ENCODE measurements at places on chromosomes 4 and X. TPM values are rescaled to one million over a fixed set of nuclear protein-coding genes. Genes with fewer than 3 reads are reported as not detected.

DNA sequence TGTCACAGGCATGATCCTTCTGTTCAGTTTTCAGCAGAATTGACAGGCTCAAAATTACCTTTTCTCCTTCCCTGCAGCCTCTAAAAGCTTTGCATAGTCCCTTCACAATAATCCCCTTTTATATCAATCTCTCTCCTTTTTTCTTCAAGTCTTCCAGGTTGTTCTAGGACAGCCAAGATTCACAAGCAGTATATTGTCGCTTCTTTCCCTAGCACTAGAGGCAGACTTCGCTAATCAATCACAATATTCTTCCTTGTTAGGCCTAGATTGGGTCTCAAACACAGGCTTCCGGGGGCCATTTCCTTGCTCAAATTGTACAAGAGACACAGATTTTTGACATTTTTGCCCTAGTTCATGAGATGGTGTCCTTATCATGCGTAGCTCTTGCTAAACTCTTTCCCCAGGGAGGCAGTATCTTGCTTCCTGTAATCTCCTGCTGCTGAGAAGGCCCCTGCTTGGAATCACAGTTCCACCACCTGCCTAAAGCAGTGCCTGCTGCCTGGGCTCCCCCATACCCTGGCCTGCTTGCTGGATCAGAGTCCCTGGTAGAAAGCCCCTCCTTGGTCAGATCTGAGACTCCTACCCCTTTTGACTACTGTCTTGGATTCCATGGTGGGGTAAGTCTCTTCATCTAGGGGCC is 57.3 kb downstream of the DMP1 start:
- no peaks in the 10 kb centered on the region for H3K4me1 ChIP-seq
- DNase-seq = no peak
- H3K36me3 ChIP-seq = no peaks in the 10 kb centered on the region
- no peak overlapping the region for H3K27ac ChIP-seq
- H3K27me3 ChIP-seq = no peaks in the 10 kb centered on the region
- no peak overlapping the region for H3K4me3 ChIP-seq

The CT47B1 gene
- not detected for total RNA-seq

GRCh38 chrX:74171465-74171864 is 132.5 kb upstream of the ZCCHC13 start:
- H3K36me3 ChIP-seq = no peaks in the 10 kb centered on the region
- H3K27ac ChIP-seq = no peak overlapping the region
- H3K4me1 ChIP-seq = no peaks in the 10 kb centered on the region
- H3K27me3 ChIP-seq = no peaks in the 10 kb centered on the region

- DNase-seq = no peak
- H3K27me3 ChIP-seq = no peaks in the 10 kb centered on the region
- no peak overlapping the region for H3K27ac ChIP-seq
- H3K4me1 ChIP-seq = peaks cover 3% of the 10 kb centered on the region
These were observed 35.3 kb downstream of the HCCS start for GRCh38 chrX:11146411-11146810.

The SPACA5 gene
- not detected for total RNA-seq

DNA sequence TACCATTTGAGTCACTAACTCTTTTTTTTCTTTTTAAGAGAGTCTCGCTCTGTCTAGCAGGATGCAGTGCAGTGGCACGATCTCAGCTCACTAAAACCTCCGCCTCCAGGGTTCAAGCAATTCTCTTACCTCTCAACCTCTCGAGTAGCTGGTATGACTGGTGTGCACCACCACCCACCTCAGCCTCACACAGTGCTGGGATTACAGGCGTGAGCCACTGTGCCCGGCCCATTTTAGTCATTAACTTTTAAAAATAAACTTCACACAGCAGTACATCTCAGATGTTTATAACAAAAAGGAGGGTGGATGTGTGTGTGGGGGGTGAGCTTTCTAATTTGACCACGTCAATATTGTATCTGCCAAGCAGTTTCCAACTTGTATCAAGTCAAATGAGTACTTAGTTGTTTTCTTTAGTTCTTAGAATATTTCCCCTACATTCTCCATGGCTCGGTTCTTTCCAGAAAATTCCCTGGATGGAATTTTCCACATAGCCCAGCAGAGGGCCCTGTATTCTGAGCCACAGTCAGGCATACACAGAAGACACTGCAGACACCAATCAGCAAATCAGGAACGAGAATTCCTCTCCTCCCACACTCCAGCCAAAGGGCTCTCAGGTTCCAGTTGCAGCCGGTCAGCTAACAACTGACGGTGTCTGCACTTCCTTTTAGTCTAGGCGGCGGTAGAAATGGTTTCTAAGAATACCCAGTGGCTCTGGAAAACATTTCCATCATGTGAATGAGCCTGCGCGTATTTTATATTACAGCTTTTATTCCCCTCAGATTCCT is 20.1 kb upstream of the ARAF start:
- H3K4me1 ChIP-seq = no peaks in the 10 kb centered on the region
- no peaks in the 10 kb centered on the region for H3K27me3 ChIP-seq
- no peak overlapping the region for H3K4me3 ChIP-seq

GRCh38 chrX:97374266-97374665 is 490.6 kb downstream of the RPA4 start:
- no peaks in the 10 kb centered on the region for H3K4me1 ChIP-seq

The SSX4B gene
- total RNA-seq = not detected

DNA sequence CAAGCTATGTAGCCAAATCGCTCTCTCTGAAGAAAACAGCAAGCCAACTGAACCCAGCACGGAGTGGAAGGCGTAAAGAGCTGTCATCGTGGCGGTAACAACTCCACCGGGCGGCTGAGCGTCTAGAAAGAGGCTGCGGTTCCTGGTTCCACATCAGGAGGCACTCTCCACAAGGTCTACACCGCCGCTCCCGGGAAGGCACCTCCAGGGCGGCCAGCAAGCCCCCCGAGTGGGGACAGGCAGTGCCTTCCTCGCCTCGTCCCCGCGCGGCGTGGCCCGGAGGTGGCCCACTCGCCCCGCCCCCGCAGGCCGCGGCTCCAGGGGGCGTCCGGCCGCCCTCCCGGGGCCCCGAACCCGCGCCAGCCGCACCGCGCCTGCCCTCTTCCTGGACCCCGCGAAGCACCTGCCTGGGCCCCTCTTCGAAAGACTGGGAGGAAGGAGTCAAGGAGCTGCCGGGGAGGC is 755 bp downstream of the KLHL8 start:
- no peaks in the 10 kb centered on the region for H3K27me3 ChIP-seq
- H3K27ac ChIP-seq = peak overlapping the region; percentile 75
- H3K4me1 ChIP-seq = peaks cover 8% of the 10 kb centered on the region
- DNase-seq = peak; percentile 42
- H3K36me3 ChIP-seq = no peaks in the 10 kb centered on the region

The HADH gene
- total RNA-seq = 32.7 TPM

The RPS6KA6 gene
- 23.2 TPM for total RNA-seq

DNA sequence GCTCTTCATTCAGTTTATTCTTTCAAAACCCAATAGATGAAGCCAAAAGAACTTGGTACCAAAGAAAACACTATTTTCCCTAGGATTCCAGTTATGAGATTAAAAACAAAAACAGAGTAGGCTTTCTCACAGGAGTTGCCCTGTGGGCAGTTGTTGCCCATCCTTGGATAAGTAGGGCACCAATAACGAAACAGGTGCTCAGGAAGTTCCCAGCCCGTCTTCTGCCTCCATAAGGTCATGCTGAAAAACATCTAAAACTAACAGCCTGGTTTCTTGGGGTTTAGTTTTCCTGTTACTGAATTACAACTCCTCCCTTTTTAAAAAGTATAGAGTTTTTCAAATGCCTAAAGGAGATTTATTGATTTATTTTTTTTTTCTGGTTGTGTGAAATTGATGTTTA is 14.7 kb downstream of the TSPAN5 start:
- no peaks in the 10 kb centered on the region for H3K27me3 ChIP-seq
- H3K4me1 ChIP-seq = peaks cover 9% of the 10 kb centered on the region
- H3K27ac ChIP-seq = no peak overlapping the region
- no peaks in the 10 kb centered on the region for H3K36me3 ChIP-seq
- H3K4me3 ChIP-seq = no peak overlapping the region

GRCh38 chr4:35700663-35701062 is 543.7 kb downstream of the ARAP2 start:
- no peak overlapping the region for H3K4me3 ChIP-seq
- H3K36me3 ChIP-seq = no peaks in the 10 kb centered on the region
- no peaks in the 10 kb centered on the region for H3K4me1 ChIP-seq
- no peaks in the 10 kb centered on the region for H3K27me3 ChIP-seq
- H3K27ac ChIP-seq = no peak overlapping the region

GRCh38 chr4:83679692-83680091 is 143.8 kb downstream of the GPAT3 start:
- no peaks in the 10 kb centered on the region for H3K36me3 ChIP-seq
- no peak overlapping the region for H3K4me3 ChIP-seq
- H3K27me3 ChIP-seq = no peaks in the 10 kb centered on the region
- no peak overlapping the region for H3K27ac ChIP-seq
- no peak for DNase-seq

DNA sequence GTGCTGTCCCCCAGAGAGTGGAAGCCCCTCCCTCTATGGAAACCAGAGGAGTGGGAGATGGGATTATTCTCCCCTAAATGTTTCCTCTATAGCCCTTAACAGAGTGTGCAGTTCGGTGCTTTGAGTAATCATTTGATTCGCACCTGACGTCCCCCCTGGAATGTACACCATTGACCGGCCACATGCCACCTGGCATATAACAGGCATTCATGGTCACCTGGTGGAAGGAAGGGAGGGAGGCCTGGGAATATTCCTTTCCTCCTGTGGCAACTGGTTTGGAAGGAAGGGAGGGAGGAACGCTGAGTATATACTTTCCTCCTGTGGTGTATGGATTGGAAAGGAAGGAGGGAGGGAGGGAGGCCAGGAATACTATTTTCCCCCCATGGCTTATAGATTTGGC is 77.2 kb downstream of the CRMP1 start:
- H3K27me3 ChIP-seq = no peaks in the 10 kb centered on the region
- no peak overlapping the region for H3K4me3 ChIP-seq
- H3K36me3 ChIP-seq = peaks cover 15% of the 10 kb centered on the region
- no peak overlapping the region for H3K27ac ChIP-seq
- DNase-seq = no peak
- H3K4me1 ChIP-seq = no peaks in the 10 kb centered on the region

GRCh38 chr4:72714482-72715279 is 145.7 kb upstream of the ADAMTS3 start:
- no peak overlapping the region for H3K4me3 ChIP-seq
- DNase-seq = no peak

The SSX3 gene
- total RNA-seq = not detected

The SPANXA1 gene
- total RNA-seq = not detected

DNA sequence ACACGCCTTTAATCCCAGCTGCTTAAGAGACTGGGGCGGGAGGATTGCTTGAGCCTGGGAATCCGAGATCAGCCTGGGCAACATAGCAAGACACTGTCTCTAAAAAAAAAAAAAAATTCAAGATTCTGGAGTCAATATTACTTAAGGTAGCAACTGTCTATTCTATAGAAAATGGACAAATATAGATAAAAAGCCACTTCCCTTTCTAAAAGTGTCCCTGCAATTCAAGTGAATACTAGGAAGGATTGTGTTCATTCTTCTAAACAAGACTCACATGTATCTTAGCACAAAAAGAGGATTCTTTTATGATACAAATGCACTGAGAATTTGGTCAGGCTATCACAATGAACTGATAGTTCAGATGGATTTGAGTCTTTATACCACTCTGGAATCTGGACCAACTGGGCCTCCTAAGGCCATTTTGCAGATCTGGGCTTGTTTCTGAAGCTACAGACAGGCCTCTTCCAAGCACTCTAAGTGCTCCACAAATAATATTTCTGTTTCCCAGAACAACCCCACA is 7.0 kb downstream of the PKD2 start:
- no peak for DNase-seq
- no peaks in the 10 kb centered on the region for H3K27me3 ChIP-seq
- H3K36me3 ChIP-seq = no peaks in the 10 kb centered on the region
- no peak overlapping the region for H3K27ac ChIP-seq
- no peak overlapping the region for H3K4me3 ChIP-seq

GRCh38 chrX:139832718-139833309 is 100.0 kb downstream of the ATP11C start:
- peaks cover 3% of the 10 kb centered on the region for H3K4me1 ChIP-seq
- no peaks in the 10 kb centered on the region for H3K27me3 ChIP-seq
- DNase-seq = no peak
- no peaks in the 10 kb centered on the region for H3K36me3 ChIP-seq

DNA sequence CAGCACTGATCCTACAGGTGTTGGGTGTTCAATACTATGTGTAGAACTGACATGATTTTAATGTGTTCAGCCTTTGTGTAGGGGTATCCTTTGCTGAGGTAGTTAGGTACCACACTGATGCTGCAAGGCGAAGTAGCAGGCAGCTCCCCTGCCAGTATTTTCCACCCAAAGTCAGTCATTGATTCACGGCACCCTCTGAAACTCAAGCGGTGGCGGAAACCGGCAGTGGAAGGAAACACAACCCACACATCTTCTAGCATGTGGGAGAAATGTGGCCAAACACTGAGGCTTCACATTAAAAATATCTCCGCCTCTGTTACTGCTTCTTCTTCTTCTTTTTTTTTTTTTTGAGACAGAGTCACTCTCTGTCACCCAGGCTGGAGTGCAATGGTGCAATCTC is 126.3 kb downstream of the AASDH start:
- no peaks in the 10 kb centered on the region for H3K4me1 ChIP-seq
- H3K4me3 ChIP-seq = no peak overlapping the region
- no peak for DNase-seq
- no peaks in the 10 kb centered on the region for H3K27me3 ChIP-seq

GRCh38 chr4:107564326-107564725 is 155.7 kb downstream of the PAPSS1 start:
- no peaks in the 10 kb centered on the region for H3K4me1 ChIP-seq
- H3K36me3 ChIP-seq = no peaks in the 10 kb centered on the region
- H3K27ac ChIP-seq = no peak overlapping the region
- H3K27me3 ChIP-seq = no peaks in the 10 kb centered on the region

The OTC gene
- 1.2 TPM for total RNA-seq

The EXOC1L gene
- total RNA-seq = not detected

GRCh38 chr4:36056136-36056535 is 188.2 kb downstream of the ARAP2 start:
- H3K36me3 ChIP-seq = no peaks in the 10 kb centered on the region
- no peak overlapping the region for H3K27ac ChIP-seq

GRCh38 chrX:133415276-133416105 is at the start of gene GPC4:
Gene GPC4 (minus strand): TSS chrX:133415489. CDS start chrX:133414965, 524 bp downstream.
- peaks cover 9% of the 10 kb centered on the region for H3K4me1 ChIP-seq
- H3K27me3 ChIP-seq = no peaks in the 10 kb centered on the region
- H3K36me3 ChIP-seq = no peaks in the 10 kb centered on the region
- H3K4me3 ChIP-seq = peak within 1 kb of the TSS; percentile 44
- peak; percentile 78 for DNase-seq

DNA sequence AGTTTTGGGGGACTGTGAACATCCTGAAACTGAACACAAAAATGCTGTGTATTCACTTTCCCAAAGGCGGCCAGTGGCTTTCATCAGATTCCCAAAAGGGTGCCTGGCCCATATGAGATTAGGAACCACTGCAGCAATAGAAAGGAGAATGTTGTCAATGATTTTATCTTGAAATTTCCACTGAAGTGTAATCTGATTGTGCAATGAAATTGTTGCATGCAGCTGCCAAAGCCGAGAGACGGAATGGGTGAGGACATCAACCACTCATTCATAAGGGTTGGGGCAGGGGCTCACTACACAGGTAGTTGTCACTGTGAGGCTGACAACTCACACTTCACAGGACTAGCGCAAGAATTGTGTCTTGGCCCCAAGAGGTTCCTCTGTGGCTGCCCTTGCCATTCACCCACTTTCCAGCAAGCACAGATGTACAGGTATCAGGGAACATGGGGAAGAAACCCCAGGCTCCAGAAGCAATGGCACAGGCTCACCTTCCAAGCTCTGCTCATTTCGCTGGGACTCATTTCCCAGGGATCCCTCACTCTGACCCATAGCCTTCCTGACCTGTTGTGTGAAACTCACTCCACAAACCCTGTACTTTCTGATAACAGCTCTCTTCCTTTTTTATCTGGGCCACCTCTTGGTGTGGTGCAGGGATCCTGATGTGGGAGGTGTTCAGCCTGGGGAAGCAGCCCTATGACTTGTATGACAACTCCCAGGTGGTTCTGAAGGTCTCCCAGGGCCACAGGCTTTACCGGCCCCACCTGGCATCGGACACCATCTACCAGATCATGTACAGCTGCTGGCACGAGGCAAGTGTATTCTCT is 48.8 kb downstream of the BMX start:
- no peaks in the 10 kb centered on the region for H3K36me3 ChIP-seq
- no peaks in the 10 kb centered on the region for H3K27me3 ChIP-seq
- peaks cover 12% of the 10 kb centered on the region for H3K4me1 ChIP-seq
- H3K27ac ChIP-seq = no peak overlapping the region

Measured in thyroid gland (tissue), 4 donors.